Midbrain (tissue), 1 donor: ENCODE measurements at places on chromosomes 7 and 10.

- DNase-seq = no peak
Observed at GRCh38 chr7:91165846-91166230, 98.4 kb upstream of the FZD1 start.

GRCh38 chr7:67542916-67543315, 546.3 kb downstream of the TYW1 start:
- DNase-seq = no peak

DNA sequence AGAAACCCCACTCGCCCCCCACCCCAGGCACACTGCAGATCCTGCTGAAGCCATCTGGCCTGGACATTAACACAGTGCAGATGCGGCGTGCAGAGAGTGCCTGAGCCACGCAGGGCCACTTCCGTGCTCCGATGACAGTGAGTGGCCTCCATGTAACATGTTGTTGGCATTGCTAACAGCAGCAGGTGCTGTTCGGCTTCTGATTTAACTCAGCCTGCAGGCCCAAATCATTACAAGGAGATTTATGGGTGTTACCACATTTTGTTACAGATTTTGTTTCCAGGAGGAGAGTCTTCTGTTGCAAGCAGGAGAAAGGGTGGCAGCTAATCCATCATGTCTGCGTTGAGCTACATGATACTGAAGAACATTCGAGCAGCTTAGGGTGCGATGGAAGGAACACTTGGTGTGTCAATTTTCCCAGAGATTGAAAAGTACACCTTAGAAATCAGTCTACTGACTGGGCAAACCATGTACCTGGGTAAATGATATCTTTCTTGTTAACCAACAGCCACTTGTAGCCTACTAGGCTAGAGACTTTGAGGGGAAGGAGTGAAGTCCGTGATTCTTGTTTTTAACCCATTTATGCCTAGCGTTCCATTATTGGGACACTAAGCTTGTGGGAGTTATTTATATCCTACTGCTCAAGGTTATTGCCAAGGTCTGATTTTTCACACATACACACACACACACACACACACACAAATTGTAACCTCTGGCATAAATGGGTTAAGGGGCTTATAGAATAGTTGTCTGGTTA, 90.0 kb downstream of the JCAD start:
- DNase-seq = no peak

DNA sequence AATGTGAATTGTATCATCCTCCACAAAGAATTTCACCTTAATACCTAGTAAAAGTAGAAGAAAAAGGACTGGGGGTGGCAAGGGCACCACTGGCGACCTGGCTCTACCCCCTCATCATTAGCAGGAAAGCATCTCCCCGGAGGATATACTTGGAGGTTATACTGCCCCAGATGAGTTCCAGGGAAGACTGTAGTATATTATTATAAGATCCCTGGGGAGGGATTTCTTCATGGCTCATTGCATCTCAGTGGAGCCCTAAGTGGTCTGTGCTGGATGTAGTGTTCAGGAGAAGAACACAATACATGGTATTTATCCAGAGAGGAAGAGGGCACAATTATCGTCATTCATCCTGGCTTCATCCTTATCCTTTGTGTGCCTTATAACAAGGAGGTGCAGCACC, 14.2 kb upstream of the DYNC1I1 start:
- no peak for DNase-seq

GRCh38 chr10:16799621-16800020, 17.6 kb downstream of the RSU1 start:
- no peak for DNase-seq

DNA sequence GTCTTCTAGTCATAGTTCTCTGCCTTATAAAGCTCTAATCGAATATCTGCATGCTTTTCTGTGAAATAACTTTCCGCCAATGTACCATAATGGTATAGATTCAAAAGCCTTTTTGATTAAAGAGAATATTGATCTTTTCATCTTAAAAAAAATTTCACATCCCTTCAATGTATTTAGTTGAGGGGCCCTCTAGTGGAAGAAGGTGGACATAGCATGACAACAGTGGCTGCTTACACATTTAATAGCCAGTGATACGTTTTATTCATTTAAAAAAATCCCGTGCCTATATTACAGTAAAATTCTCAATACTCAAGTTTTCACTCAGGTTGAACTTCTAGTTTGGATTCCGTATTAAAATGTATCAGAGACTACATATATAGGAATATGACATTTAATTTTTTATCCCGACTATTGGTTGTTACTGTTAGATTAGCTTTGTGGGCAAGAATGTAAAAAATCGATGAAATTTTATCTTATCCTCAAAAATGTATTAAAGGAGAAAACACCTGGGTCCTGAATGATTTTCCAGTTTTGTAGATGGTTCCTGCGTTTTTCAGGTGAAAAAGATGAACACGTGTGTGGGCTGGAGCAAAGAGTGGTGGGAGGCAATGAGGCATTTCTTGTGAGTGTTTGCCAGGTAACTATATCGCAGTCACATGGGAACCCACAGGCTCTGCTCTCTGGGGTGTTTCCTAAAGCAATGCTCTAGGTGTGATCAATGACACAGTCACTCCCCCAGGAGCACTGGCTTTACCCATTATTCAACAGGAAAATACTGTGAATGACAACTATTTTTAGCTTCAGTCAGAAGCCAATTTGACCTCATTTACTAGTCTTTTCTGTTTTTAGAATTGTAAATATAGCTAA, 24.1 kb upstream of the PNLIP start:
- peak; percentile 30 for DNase-seq

DNA sequence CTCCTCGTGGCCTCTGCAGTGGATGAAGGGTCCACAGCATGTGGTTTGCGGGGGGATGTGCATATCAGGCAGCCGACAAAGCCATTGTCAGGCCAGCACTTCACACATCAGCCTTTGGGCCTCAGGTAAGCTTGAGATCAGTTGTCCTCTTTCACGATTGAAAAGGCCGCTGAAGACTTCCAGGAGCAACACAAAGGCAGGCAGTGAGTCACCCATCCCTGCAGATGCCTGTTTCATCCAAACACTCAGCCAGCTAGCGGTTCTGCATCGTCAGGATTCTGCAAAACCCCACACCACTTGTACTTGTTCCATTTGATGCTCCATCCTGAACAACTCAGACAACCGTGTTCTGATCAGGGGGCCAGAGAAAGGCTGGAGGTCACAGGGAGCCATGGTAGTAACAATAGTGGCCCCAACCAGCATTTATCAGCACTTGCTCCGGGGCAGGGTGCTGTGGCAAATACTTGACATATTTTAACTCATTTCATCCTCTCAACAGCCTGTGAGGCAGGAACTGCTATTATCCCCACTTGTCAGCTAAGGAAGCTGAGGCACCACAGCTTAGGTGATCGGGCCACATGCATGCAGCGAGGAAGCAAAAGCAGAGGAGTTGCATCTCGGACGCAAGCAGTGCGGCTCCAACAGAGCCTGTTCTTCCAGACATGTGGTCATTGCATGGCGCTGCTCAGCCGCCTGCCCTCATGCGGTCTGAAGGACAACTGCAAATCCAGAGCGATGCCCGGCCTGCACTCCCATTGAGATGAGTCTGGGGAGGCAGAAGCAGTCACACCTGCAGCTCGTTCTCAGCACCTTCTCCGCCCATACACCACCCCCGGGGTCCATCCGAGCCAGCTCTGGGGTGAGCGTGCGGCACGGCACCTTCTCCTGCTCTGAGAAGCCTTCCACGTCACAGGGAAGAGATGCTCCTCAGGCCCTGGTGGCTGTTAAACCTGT, 144.9 kb downstream of the PAXIP1 start:
- no peak for DNase-seq

DNA sequence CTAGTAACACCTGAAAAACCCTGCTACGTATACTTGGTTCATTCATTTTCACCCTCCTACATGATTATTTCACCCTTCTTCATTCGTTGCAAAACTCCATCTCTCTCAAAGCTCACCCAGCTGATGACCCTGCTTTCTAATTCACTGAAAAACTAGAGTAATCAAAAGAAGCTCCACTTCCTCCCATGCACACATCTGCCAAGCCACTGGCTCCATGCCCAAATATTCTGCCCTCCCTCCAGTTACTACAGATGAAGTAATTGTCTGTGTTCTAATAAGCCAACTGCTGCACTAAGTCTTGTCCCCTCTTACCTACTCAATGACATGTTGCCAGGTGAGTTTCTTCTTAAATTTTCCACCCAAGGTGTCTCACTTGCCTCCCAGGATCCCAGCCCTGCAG, 96.9 kb upstream of the CCDC71L start:
- DNase-seq = no peak

DNA sequence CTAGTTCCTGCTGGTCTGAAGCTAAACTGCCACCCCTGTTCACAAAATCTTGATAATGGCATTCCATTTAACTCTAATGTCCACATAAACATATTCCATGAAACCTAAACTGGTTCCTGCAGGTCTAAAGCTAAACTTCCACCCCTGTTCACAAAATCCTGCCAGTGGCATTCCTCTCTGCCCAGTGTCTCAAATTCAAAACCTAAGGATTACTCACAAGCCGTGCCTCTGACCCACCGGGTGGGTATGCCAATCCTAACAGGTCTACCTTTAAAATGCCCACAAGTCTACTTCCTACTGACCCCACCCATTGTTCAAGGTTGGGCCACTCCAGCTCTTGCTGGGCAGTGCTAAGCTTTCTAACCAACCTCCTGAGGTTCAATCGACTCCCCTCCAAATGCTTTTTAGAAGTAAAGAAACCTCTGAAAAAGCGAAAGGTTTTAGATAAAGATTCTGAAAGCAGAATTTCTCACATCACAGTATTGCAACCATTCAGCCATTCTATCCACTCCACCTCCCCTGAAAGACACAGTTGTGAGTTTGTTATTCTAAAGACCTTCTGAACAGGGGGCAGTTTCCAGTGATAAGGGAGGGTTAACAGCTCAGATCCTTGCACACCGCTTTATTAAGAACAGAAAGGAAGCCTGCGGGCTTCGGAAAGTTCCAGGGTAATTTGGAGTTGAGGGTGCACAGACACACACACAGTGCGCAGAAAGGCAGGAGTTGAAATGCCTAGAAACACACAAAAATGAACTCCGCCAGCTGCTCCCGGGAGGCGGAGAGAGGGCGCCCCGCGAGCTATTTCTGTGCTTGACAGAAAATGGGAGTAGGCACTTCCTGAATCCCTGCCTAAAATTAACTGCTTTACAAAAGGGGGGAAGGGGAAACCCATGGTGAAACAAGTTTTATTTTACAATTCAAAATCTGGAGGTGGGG, 87.7 kb downstream of the TNS3 start:
- DNase-seq = no peak

DNA sequence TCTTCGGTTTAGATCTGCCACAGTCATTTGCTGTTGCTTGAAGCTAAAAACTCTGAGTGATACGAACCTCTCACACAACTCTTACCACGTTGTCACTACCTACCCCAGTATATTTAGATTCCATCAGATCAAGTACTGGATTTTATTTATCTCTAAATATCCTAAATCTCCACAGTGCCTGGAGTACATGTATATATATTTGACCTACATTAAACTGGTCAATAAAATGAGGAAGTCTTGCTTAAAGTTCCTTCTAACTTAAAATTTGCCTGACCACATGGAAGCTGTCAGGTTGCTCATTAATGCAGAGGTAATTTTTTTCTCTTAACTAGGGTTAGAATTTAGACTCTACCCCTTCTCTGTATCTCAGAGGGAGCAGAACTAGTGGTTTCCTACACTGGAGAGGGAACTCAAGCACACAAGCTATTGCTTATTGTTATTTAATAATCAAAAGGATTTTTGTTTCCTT, 3.1 kb upstream of the MACC1 start:
- no peak for DNase-seq

GRCh38 chr7:6232116-6232515, 40.3 kb downstream of the CYTH3 start:
- DNase-seq = no peak

GRCh38 chr10:68301790-68302502, 29.9 kb upstream of the HNRNPH3 start:
- DNase-seq = peak; percentile 35

- no peak for DNase-seq
Observed at GRCh38 chr7:79064187-79064823, 389.2 kb downstream of the MAGI2 start.

- peak; percentile 70 for DNase-seq
Observed at GRCh38 chr7:75888464-75889222, 9.8 kb downstream of the RHBDD2 start.

DNA sequence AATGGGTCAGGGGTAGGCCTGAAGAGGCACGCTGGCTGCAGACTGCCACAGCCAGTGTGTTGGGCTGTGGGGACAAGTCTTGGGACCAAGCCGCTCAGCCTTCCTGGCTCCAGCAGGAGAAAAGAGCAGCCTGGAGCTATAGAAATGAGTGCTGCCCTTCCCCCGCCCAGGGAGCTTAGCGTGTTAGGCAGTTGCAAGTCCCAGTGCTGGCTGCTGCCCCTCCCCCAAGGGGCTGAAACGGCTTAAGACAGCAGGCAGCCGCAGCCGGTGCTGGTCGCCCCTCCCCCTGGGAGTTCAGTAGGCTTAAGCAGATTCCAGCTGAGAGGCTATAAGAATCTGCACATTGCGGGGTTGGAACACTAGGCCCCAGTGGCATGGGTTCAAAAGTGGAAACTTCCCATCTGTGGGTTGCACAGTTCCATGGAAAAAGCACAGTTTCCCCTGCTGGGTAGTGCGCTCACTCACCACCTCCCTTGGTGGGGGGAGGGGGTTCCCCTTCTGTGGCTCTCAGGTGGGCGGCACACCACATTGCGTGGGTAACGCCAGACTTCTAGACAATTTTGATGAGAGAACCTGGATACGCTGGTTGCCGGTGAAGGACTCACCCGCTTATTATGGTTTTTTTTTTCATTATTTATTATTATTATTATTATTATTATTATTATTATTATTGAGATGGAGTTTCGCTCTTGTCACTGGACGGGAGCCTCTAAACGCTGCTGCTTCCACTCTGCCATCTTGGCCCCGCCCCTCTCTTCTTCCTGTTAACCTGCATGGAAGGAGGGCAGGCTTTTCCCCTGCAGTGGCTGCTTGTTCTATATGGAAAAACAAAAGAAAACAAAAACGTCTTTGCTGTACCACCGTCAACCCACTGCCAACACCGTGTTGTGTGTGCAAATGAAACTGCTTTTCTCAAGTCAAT, 151.1 kb downstream of the CXCL12 start:
- no peak for DNase-seq

DNA sequence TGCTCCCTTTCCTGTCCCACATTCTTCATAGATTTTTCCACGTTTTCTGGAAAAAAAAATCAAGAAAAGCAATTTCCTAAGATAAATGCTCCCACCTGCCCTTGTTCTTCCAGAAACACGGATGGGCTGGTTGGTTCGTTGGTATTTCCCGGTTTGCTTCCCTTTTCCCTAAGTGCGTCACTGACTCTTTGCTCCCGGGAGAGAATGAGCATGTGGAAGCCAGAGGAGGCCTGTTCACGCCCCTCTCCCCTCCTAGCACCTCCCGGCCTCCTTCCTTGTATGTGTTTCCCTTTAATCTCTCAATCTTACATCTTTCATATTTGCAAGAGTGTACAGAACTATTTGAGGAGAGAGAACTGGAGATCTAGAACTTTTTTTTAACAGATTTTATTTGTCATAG, 442.0 kb downstream of the GFRA1 start:
- no peak for DNase-seq

- no peak for DNase-seq
Observed at GRCh38 chr10:114559636-114560035, 98.4 kb downstream of the ABLIM1 start.
